CD4-positive, alpha-beta memory T cell (primary cell): ENCODE measurements at places on chromosomes 1 and 21.

GRCh38 chr1:41448821-41449220 is 35.7 kb downstream of the EDN2 start:
- no peak for DNase-seq

DNA sequence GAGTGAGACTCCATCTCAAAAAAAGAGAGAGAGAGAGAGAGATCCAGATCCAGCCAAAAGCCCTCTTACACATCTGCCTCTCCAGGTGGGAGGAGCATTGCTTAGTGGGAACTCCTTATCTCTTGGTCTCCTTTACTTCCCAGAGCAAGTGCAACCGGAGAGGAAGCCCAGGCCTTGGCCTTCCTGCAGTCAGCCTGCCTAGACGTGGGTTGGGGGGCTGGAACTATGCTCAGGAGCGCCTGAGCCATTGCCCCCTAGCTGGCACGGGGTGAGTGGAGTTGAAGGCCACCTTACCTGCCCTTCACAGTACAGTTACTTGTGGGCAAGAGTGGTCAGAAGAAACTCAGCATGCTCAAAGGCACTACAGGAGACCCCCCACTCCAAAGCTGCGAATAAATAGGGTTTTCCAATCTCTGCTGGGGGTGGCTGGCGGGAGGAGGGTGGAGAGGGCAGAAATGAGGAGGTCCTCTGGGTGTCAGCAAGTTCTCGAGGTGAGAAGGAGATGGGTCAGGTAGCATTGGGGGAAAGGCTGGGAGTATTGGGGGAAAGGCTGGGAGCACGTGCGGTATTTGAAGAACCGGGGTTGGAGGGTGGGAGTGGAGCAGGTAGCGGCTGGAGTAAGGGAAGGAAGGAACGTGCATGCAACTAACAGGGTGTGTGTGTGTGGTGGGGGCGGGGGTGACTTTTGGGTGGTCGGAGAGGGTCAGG is 4.7 kb upstream of the DMBX1 start:
- no peak for DNase-seq

DNA sequence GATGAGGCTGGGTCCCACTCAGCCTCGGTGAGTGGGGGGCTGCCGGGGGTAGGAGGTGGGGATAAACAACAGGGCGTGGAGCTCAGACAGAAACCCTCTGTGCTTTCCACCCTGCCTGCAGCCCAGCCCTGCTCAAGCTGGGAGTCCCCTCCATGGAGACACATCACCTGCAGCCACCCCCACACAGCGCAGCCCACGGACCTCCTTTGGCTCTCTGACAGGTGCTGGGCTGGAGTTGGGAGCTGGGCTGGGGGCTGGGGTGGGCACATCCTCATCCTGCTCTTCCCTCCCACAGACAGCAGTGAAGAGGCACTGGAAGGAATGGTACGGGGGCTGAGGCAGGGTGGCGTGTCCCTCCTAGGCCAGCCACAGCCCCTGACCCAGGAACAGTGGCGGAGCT is 1.9 kb upstream of the CATSPER4 start:
- DNase-seq: no peak

- DNase-seq: no peak
Measured at GRCh38 chr1:246893191-246893939, 38.4 kb downstream of the AHCTF1 start.

DNA sequence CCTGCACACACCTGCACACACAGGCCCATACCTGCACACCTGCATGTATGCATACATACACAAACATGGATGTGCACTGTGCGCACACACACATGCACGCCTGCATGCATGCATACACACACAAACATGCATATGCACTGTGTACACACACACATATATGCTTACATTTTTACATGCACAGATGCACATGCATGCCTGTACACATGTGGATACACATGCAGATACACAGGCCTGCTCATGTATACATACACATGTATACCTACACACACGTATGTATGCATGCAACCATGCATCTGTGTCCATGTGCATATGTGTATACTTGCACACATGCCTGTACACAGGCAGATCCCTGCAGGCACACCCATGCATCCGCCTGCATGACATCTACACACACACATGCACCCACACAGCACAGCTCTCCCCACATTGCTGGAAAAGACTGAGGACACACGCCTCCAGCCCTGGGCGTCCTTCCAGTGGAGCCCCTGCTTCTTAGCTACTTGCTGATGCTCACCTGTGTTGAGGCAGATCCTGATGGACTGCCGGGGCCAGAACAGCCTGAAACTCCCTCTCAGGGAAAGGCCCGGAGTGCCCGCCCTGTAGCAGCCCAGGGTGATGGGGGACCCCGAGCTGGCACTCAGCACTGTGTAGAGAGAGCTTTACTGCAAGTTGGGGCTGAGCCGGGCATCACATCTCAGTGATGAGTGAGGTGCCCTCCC is 28.6 kb downstream of the KRTAP10-1 start:
- DNase-seq: no peak

DNA sequence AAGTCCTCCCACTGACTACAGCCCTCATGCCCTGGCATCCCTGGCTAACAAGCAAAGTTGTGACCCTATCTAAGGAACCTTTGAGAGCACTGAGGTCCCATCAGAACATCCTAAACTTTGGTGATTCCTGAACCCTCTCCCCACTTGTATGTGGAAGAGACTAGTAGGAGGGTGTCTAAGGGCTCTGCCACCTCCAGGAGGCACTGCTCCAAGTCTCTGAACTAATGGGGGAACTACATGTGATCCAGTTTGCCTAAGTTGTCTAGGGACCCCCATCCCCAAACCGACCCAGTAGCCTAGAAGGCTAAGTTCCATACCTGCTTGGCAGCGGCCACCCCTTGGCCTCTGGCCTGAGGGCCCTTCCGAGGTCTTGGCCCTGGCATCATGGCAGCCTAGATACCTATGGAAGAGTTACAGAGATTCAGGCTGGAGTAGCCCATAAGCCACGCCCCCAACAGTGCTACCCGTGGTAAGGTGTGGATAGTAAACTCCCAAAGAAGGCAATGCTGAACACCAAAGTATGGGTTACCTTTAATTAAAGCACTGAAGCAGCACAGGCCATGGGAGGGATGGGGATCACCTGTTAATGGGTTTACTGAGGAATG is 1.7 kb downstream of the CC2D1B start:
- DNase-seq: no peak
